Karpas-422 (cell line): ENCODE measurements at places on chromosomes 4 and X. TPM values are rescaled to one million over a fixed set of nuclear protein-coding genes. Genes with fewer than 3 reads are reported as not detected.

GRCh38 chr4:176308441-176308840, 11.3 kb upstream of the SPCS3 start:
- DNase-seq, result no peak

- DNase-seq, result no peak
Measured at GRCh38 chr4:175874306-175874705, 62.2 kb upstream of the GPM6A start.

DNA sequence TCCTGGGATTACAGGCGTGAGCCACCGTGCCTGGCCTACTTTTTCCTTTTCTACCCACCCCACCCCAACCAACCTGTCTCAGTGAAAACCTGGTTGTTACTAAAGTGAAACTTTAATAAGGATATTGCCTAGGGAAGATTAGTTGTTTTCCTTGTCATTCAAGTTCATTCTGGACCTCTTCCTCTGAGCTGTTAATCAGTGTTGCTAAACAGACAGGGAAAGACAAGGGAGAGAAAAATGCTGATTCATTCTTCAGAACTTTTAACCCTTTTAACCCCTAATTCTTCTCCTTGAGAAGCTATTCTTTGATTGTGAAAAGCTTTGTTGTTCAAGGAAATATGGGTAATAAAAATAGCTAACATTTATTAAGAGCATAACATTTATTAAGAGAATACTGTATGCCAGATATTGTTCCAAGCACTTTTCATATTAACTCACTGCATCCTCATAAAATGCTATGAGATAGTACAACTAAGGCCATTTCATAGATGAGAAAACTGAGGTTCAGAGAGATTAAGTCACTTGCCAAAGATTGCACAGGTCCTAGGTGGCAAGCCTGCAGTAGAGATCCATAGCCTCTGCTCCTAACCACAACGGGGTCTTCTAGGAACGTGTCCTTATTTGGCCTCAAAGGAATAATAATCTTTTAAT, 34.8 kb downstream of the OSTC start:
- DNase-seq, result no peak

- DNase-seq, result no peak
Measured at GRCh38 chrX:139201924-139202323, 328.6 kb upstream of the F9 start.

DNA sequence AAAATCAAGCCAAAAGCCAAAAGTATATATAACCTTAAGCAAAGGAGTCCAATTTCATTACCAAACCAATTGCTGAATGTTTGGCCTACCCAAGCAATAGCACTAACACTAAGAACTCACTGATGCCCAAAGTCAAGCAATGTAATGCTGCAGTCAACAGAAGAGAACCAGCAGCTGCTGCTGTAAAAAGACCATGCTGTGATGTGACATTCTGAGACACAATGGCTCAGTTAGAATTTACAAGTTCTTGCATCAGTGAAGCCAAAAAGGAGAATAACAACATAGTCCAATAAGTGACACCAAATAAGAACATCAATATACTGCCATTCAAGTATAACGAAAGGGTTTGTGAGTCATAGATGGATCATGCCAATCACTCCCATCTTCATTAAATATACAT, 514.0 kb upstream of the DIAPH2 start:
- DNase-seq, result no peak

- DNase-seq, result no peak
Measured at GRCh38 chr4:91830681-91831395, 472.9 kb upstream of the GRID2 start.

DNA sequence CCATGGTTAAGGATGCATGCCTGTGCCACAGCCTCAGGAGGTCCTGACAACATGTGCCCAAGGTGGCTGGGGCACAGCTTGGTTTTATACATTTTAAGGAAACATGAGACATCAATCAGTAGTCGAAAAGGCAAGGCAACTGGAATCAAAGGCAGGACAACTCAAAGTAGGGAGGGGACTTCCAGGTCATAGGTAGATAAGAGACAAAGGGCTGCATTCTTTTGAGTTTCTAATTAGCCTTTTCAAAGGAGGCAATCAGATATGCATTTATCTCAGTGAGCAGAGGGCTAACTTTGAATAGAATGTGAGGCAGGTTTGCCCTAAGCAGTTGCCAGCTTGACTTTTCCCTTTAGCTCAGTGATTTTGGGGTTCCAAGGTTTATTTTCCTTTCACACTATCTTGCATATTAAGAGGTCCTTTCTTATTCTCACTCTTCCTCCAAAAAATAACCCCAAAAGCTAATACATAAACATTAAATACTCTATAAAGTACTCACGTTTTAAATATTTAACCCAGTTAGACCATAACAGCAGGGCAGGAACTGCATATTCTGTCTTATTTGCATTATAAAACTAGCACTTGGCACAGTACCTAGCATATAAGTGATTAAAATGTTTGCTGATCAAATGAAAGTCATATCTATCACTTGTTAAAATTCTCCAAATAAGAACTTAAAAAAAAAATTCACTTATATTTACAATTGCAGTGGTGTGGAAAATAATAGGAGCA, 36.3 kb upstream of the UGT8 start:
- DNase-seq, result no peak

GRCh38 chrX:118723376-118723775, 4.0 kb upstream of the IL13RA1 start:
- DNase-seq, result no peak

DNA sequence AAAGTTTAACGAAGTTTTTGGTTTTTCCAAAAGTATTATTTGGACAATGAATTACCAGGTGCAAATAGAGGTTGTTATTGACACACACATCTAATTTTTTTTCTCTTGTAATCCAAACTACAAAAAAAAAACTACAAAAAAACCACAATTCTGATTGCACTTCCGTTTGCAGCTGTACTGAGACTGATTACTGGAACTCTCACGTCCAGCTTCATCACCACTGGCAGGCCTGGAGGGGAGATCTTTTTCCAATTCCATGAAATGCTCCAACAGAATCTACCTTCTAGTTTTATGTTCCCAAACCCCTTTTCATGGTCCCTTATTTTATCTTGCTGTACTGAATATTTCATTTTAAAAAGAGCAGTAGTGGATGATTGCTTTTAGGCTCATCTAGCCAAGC, 1118.3 kb downstream of the C4orf33 start:
- no peak for DNase-seq

The FAM47A gene
- total RNA-seq, result not detected in 2 replicates

The PTTG2 gene
- total RNA-seq, result 6.8 TPM in 1 of 2 replicates, not detected in the other

The LRPAP1 gene
- 15.3 and 57.2 TPM in 2 replicates for total RNA-seq
